ENCODE measurements at places on chromosomes 5 and 9.

DNA sequence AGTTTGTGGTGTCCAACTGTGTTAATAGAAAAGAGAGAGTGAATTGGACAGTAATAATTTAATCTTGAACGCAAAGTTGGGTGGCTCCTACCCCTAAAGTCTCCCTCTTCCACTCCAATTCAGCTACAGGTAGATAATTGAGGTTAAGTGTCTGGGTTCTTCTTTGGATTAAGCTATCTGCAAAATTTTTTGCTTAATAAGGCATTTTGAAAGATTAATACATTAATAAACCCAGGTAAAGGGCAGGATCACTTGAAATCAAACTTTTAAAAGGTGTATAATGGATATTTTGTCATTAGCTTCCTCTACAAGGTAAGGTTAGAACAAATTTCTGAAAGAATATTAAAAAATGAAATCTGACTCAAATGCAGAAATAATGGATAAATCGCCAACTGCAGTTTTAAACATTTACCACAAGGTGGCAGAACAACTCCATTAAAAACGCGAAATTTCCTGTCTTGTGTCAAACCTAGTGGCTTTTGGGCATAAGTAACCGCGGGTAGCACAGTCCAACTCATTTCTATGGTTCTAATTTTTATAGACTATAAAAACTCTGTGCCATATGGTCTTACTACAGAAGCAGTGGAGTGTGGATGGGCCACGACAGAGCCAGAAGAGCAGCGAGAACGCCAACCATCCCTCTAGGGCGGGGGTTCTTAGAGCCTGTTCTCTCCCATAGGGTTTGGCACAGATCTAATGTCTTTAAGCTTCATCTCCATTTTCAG lies 276.5 kb downstream of the ARHGEF28 start:
- DNase-seq = no peak

DNA sequence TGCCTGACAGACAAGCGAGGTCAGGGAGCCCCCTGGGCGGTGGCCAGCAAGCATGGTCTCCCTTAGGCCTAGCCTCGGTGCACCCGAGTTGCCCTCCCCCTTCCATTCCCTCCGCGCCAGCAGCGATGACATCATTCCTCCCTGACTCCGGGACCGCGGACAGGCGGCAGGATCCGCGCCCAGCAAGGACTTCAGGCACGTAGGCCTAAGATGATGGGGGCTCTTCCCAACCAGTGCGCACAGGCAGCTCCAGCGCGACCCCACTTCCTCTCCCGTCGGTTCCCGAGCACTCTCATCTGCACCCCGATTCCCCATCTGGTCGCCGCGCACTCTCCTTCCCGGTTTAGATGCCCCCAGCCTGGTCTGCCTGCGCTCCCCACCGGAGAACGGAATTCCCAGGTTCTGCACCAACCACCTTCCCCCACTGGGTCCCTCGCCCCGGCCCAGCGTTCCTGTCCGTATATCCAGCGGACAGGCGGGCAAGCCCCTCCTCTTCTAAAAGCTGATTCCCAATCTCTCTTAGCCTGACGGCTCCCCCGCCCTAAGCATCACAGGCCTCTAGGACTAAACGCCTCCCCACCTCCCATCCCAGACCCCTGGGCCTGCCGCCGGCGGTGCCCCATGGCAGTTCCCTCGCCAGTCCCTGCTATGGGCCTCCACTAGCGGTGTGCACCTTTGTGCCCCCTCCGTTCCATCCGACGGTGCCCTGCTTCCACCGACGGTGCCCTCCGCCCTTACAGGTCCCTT lies 931 bp downstream of the FAM219A start:
- DNase-seq = peak; percentile 63

DNA sequence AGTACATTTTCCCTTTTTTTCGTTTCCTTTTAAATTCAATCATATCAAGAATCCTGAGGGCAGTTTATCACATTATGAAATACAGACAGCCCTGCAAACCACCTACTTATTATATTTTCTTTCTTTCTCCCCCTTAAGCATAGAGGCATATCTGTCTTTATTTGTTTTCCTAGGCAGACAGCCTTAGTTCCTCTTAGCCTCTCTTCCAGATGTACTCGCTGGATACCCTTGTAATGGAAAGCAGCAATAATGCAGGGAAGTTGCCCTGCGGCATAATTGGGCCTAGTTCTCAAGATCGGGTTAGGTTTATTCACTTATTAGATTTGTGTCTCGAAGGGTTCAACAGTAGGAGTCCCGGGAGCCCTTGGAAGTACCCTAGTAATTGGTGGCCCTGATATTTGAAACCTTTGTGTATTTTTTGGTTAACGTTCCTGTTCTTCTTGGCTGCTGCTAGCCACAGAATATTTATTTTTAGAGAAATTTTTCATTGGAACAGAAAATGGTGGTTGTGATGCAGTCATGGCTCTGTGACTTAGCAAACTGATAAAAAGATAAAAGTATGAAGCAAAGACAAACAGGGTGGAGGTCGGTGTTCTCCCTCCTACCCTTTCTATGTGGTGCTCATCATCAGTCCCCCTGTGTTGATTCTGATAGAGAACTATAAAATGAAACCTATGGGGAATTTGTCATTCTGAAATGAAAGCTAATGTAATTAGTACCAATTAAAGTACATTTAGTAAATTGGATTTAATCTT lies 6.4 kb downstream of the TLE4 start:
- no peak for DNase-seq

DNA sequence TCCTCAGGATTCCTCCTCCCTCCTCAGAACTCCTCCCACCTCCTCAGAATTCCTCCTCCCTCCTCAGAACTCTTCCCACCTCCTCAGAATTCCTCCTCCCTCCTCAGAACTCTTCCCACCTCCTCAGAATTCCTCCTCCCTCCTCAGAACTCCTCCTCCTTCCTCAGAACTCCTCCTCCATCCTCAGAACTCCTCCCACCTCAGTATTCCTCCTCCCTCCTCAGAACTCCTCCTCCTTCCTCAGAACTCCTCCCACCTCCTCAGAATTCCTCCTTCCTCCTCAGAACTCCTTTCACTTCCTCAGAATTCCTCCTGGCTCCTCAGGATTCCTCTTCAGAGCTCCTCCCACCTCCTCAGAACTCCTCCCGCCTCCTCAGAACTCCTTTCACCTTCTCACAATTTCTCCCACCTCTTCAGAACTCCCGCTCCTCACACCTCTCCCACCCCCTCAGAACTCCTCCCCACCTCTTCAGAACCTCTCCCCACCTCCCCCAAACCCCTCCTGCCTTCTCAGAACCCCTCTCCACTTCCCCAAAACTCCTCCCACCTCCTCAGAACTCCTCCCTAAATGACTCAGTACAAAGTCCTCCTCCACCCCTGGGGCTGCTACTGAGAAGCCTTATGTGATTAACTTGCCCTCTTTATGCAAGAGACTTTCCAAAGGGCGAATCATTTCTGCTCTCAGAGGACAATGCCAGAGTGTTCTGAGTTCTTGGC lies 23.2 kb downstream of the SLC46A2 start:
- DNase-seq = no peak

GRCh38 chr9:121690316-121690715 lies 38.9 kb downstream of the DAB2IP start:
- DNase-seq = no peak

GRCh38 chr5:9766581-9766980 lies 136.4 kb upstream of the TAS2R1 start:
- no peak for DNase-seq

GRCh38 chr5:52770287-52770939 lies 17.3 kb upstream of the ITGA1 start:
- DNase-seq = no peak

DNA sequence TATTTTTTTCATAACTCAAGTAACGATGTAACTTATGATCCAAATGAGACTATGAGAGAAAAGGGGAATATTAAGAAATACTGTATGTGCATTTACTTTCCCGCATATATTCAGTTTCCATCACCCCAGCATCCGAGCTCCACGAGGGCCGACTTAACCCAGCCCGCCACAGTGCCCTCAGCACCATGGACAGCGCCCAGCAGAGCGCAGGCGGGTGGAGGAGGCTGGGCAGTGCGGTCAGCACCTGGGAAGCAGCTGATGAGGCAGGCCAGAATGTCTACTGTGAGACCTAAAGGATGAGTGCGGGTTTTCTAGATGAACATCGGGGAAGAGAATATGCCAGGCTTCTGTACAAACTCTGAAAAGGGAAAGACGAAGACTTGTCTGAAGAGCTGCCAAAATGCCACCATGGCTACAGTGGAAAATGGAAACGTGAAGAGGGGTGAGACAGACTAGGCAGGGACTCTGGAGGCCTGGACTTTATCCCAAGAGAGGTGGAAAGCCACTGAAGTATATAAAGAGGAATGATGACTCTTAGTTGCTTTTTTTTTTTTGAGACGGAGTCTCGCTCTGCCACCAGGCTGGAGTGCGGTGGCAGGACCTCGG lies 34.5 kb upstream of the MED27 start:
- peak; percentile 54 for DNase-seq

DNA sequence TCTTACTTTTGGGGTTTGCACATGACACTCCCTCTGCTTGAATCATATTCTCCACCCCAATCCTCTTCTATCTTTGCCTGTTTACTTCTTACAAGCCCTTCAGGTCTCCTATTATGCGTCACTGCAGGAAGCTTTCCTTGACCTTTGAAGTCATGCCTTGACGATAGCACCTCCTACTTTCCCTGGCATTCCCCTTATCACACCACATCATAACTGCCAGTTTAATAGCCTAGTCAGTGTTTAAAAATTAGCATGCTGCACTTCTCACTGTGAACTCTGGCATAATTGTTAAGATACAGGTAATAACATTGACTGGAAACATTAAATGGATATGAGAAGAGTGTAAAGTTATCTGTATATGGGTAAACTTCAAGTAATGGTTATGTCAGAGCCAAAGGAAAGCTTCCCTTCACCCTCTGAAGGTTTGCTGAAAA lies 37.1 kb upstream of the CEP120 start:
- no peak for DNase-seq

DNA sequence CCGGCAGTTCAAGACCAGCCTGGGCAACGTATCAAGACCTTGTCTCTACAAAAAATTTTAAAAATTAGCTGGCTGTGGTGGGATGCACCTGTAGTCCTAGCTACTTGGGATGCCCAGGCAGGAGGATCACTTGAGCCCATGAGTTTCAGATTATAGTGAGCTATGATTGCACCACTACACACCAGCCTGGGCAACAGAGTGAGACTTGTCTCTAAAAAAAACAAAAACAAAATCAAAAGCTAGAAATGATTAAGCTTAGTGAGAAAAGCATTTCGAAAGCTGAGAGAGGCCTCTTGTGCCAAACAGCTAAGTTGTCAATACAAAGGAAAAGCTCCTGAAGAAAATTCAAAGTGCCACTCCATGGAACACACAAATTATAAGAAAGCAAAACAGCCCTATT lies 4.8 kb downstream of the FAM151B start:
- no peak for DNase-seq

GRCh38 chr5:1771149-1772065 lies 28.2 kb downstream of the MRPL36 start:
- no peak for DNase-seq

DNA sequence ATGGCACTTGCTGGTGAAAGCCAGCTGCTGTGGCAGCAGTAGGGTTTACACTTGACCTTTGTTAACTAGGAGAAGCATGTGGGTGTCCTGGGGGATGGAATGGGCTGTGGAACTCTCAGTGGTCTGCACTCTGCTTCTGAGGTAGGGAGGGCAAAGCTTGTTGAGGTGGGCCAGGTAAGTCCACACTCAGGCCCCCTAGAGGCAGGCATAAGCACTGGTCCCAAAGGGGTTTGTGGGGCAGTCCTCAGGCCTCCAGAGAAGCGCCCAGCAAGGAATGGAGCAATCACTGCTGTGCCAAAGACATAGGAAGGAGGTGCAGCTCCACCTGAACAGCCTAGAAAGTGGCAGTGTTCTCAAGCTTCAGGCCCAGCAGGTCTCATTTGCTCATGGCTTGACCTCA lies 34.7 kb downstream of the INSL4 start:
- no peak for DNase-seq

GRCh38 chr5:54325610-54326311 lies 15.4 kb upstream of the ARL15 start:
- DNase-seq = no peak

- peak; percentile 57 for DNase-seq
These were observed 46.8 kb upstream of the PLPP6 start for GRCh38 chr9:4615251-4615650.

DNA sequence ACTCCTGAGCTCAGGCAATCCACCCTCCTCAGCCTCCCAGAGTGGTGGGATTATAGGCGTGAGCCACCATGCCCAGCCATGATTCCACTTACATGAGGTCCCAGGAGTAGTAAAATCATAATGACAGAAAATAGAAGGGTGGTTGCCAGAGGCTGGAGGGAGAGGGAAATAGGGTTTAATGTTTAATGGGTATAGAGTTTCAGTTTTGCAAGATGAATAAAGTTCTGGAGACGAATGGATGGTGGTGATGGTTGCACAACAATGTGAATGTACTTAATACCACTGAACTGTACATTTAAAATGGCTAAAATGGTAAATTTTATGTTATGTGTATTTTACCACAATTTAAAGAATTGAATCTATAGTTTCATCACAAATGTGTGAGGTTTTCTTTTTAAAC lies 146.5 kb upstream of the ABCA1 start:
- no peak for DNase-seq

GRCh38 chr5:61332358-61332749 lies 296 bp downstream of the ZSWIM6 start:
- peak; percentile 64 for DNase-seq

GRCh38 chr9:13443346-13444244 lies 164.1 kb upstream of the MPDZ start:
- no peak for DNase-seq

DNA sequence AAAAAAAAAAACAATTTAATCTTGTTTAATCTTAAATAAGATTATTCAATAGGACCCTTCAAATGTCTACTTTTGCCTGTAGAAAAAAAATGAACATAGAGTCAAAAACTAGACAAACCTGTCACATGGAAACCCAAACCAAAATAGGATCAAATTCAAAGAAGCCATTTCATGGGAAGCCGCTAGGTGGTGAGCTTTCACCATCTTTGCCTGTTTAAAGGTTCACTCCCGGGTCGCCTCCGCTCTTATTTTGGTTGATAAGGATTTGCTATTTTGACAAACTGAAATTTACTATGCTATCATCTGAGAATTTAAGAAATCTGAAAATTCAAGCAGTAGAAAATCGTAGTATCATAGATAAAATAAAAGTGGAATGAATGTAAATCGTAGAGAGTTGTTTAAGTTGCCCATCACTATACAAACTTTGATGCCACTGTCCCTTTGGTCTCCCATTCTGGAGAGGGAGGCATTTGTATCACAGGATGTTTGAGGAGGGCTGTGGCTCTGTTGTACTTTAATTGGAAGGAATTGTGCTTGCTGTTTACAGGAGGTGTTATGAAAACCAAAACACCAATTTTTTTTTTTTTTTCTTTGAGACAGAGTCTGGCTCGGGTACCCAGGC lies 43.5 kb upstream of the DNAH5 start:
- DNase-seq = no peak

DNA sequence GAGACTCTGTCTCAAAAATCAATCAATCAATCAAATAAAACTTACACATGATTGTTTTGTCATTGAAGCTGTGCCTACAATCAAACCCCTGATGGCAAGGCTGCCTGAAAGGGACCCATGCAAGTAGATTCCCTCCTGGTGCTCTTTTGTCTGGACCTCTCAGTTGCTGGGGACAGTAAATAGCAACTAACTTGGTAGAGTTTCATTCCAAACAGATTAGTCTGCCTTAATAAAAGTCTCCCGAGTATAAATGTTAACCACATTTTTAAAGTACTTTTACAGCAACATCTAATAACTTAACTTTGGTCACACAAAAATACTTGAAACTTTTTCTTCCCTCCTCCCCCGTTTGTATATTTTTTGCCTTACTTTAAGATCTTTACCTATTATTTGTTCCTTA lies 105.5 kb downstream of the FEM1C start:
- DNase-seq = no peak

Measured in left lobe of liver (tissue), 2 donors.